ENCODE measurements at places on chromosomes 7 and 10.

GRCh38 chr10:24551161-24551560, 172.5 kb downstream of the ARHGAP21 start:
- no peak for DNase-seq

GRCh38 chr10:93071674-93072224, 1.9 kb upstream of the CYP26A1 start:
- no peak for DNase-seq

- peak; percentile 81 for DNase-seq
Observed at GRCh38 chr10:33277135-33277536, 57.3 kb downstream of the NRP1 start.

DNA sequence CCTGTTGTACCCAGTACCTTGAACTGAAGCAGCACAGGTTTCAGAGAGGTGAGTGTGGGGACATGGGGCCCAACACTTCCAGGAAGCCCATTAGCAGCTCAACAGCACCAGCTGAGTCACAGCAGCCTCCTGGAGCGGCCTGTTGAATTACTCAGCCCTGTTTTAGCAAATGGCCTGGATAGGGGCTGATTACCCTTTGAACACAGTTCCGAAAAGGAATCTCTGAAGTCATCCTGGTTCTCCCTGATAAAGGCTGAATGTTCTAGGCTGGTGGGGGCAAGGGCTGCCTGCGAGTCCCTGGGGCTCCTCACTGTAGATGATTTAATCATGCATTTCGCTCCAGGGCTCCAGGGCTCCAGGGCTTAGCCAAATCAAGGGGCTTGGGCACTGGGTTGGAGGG, 287.5 kb downstream of the GRID1 start:
- peak; percentile 40 for DNase-seq

DNA sequence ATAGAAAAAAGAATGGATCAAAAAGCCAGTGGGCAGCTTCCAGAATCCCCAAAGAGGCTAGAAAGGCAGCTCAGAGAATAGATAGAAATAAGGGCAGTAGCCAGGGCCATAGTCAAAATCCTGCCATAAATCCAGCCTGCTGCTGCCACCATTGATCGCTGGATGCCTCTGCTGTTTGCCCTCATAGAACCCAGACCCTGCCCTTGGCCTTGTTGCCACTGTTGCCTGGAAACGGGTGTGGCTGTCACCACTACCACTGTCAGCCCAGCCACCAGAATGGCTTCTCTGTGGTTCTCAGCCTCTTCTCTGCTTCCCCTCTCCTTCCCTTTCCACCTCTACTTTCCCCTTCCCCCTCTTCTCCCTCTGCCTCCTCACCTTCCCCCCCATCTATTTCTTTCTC, 57.8 kb downstream of the HHEX start:
- no peak for DNase-seq

DNA sequence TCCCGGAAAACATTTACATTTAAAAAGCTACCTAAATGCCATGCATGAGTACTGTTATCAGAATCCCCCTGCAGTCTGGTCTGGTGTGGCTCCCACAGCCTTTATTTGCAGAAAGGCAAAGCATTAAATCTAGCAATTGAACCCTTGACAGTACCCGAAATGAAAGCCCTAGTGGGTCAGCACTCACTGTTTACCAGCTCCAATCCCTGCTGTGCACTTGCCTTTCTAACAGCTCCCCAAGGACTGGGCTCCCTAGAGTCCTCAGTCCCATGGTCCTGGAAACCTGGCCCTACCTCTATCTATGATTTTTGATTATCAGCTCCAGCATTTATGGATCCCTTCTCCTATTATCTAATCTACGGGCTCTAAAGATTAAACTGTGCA, 1.9 kb upstream of the MACC1 start:
- no peak for DNase-seq
